ENCODE measurements at places on chromosomes 11 and 22.

- DNase-seq = no peak
Observed at GRCh38 chr11:61075891-61076290, 26.4 kb upstream of the CD5 start.

GRCh38 chr11:22521226-22521625 is 104.4 kb downstream of the FANCF start:
- no peak for DNase-seq

DNA sequence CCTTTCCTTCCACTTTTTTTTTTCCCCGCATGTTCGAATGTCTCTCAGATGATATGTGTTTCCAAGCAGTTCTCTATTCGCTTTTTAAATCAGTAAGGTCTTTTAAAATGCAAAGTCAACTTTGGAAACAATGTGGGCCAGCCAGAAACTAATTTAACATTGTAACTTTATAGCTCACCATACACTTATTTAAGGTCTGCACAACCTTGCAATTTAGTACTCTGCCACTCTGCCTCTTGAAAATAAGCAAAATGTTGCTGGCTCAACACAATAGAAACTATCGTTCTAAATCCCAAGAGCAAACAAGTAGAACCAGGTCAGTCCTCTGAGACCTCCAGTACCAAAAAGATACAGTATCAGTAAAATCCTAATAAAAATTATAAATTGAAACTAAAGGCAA is 109.0 kb downstream of the SIK3 start:
- no peak for DNase-seq

DNA sequence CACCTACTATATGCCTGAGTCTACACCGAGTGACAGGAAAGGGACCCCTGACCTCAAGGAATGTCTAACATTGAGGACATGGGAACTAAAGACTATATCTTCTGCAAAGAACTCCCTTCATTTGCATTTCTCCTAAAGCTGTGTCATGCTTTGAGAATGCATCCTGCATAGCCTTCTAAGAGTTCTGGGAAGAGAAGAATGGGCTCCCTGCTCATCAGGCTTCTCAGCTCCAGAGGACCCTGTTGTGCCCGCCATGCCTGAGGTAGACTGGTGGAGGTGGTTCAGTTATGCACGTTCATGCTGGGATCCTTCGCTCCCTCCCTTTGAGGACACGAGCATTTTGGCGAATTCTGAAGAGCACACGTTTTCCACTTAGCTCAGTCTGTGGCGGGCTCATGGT is 63.3 kb downstream of the GRIK4 start:
- DNase-seq = no peak

DNA sequence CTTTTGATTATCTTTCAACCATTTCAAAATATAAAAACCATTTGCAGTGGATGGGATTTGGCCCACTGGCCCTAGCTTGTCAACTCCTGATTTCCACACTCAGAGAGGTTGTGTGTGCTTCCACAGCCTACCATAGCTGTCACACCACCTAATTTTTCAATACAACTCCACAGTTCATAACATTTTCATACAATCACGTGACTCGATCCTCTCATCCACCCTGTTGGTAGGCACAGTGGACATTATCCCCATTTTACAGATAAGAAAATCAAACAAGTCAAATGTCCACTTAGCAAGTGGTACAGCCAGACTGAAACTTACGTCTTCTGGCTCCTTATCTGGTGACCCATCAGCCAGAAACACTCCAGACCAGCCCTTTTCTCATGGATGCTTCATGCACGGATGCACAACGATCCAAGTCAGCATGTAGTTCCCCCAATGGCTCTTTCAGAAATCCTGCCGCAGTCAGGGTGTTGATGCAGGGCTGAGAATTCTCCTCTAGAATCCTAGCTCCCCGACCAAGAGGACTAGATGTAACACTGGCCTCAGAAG is 88.0 kb downstream of the ABTB2 start:
- no peak for DNase-seq

DNA sequence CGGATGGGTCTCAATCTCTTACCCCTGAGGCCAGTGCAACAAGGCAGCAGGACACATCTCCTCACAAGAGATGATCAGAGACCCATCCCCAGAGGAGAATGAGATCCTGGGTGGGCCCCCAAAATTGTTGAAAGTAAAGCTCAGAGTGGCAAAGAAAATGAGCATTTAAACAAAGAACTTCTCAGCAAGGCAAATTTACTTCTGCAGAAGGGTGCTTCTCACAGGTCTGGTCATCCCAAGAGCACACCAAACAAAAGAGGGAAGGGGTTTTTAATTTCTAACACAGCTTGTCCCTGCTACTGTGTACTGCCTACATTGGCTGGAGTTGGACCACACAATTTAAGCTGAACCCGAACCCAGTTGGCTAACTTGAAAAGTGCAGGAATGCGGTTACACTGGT is 1628.6 kb upstream of the RAG2 start:
- no peak for DNase-seq

Measured in stimulated activated CD8-positive, alpha-beta memory T cell treated with anti-CD3 and anti-CD28 coated beads, Interleukin-2, amount 100 ng/mL, for 1 hour (primary cell).